ENCODE measurements at places on chromosomes 6 and 20.
A peak's percentile ranks its signal among the peaks of the same experiment; 100 is the strongest.

DNA sequence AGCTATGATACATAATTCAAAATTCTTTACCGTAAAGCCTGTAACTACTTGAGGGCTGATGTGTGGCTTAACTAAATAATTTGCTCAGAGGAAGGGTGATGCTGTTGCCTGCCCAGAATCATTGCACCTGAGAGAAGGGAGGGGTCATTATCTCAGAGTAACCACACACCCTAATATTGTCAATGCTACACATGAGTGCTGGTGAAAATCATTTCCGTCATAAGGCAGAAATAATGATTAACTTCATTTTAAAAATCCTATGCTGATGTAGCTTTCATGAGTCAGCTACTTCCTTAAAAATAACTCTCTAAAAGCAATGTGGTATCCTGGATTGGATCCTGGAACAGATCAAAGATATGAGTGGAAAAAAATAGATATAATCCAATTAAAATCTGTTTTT lies 146.4 kb upstream of the FAM83B start:
- DNase-seq, result no peak

DNA sequence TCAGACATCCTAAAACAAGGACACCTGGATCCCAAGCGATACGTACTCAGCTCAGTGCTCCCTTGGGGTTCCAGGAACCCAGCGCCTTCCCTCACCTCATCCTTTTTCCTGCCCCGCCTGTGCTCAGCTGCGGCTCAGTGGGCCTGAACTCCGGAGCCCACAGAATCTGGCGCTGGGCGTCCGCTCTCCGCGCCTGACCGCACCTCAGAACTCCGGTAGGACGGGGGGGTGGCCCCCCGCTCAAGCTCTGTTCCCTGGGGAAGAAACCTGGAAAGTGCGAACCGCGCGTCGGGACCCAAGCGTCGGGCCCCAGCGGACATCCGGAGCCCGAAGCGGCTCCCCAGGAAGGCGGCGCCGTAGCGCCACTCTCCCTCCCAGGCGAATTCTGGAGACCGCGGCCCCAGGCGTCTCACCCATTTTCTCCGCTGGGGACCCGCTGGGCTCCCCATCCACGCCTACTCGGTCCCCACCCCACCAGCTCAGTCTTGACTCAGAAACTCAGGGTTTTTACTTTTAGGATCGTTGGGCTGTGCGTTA lies 336 bp upstream of the LY6G5C start:
- peak; percentile 80 for DNase-seq

DNA sequence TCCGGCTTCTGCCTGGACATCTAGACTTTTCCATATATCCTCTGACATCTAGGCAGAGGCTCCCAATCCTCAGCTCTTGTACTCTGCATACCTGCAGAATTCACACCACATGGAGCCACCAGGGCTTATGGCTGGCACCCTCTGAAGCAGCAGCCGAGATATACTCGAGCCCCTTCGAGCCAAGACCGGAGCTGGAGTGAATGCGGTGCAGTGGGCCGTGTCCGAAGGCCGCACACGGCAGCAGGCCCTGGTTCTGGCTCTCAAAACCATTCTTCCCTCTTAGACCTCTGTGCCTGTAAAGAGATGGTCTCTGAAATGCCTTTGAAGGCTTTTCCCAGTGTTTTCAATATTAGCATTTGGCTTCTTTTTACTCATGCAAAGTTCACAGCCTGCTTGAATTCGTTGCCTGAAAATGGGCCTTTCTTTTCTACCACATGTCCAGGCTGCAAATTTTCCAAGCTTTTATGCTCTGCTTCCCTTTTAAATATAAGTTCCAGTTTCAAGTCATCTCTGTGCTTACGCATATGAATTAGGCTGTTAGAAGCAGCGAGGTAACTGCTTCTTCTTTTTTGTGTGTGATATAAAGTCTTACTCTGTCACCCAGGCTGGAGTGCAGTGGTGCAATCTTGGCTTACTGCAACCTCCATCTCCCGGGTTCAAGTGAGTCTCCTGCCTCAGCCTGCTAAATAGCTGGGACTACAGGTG lies 3.8 kb upstream of the SIRPB1 start:
- no peak for DNase-seq

DNA sequence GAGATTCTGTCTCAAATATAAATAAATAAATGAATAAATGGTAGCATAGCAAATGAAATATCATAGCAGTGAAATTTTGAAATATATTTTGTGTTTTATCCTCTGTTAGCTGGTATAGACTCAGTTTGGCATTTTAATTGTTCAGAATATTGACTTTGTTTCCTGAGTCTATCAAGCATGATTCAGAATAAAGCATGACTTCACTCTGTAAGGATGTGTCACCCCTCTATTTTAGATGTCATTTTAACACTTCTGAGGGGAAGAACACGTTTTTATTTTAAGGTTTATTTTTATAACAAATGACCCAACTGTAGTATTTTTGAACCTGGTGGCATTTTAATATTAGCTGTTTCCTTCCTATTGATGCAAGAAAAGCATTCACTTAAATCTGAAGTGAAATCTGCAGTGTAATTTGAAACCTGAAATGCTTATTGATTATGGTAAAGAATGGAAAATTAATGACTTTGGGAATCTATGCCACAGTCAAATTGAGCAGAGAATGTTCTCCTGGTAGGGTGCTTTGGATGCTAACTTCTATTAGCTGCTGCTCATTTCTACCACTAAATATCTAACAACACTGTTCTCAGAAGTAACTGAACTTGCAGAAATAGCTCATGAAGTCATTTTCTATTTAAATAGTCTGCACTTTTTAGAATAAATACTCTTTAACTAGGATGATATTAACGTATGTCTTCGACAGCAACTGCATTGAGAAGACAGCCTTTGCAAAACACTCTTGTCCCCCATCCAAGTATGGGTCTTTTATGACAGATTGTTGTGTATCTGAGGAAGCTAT lies 114.2 kb downstream of the SOX4 start:
- DNase-seq, result no peak

GRCh38 chr6:78618970-78619369 lies 248.4 kb upstream of the IRAK1BP1 start:
- no peak for DNase-seq

- no peak for DNase-seq
Measured at GRCh38 chr20:15928946-15929345, 644.3 kb downstream of the KIF16B start.

- DNase-seq, result no peak
Measured at GRCh38 chr20:33024609-33025317, 6.7 kb upstream of the BPIFB6 start.

DNA sequence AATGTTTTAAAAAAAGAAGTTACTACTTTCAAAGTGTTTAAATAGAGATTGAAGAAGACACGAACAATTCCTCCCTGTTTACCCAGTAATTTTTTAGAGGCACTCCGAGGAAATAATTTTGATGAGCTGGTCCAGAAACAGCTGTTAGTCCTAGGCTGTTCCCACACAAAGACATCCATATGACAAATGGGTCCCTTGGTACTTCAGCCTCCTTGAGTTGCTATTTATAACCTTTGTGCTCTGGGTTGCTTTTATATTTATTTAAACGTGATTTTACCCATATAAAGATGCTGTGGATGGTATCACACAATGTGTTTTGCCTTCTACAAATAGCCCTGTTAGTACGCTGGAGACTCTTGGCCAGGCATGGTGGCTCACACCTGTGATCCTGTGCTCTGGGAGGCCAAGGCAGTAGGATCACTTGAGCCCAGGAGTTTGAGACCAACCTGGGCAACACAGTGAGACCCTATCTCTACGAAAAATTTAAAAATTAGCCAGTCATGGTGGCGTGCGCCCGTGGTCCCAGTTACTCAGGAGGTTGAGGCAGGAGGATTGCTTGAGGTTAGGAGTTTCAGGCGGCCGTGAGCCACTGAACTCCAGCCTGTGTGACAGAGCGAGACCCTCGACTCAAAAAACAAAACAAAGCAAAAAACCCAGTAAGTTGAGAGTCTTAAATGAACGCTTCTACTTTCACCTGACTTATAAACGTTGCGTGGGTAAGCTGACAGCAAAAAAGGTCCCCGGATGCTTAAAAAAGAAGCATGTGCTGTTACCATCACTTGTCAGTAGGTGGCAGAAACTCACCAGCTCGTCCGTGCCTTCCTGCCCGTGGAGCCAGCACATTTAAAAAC lies 56.9 kb upstream of the ARMH2 start:
- peak; percentile 75 for DNase-seq

- DNase-seq, result no peak
Measured at GRCh38 chr20:21496452-21496851, 17.4 kb downstream of the NKX2-2 start.

- no peak for DNase-seq
Measured at GRCh38 chr20:3383878-3384495, 23.5 kb downstream of the DNAAF9 start.

GRCh38 chr6:24902782-24903181 lies 33.0 kb downstream of the RIPOR2 start:
- no peak for DNase-seq

GRCh38 chr6:61809004-61809595 lies 476.9 kb downstream of the KHDRBS2 start:
- no peak for DNase-seq

Data from right cardiac atrium (tissue), 5 donors.